T-helper 17 cell (primary cell): ENCODE measurements at places on chromosomes 2 and 18. TPM values are rescaled to one million over a fixed set of nuclear protein-coding genes. Genes with fewer than 3 reads are reported as not detected.

GLB1L gene
- total RNA-seq: 3.1 TPM

PARD3B gene
- total RNA-seq: 1.5 TPM

CKAP2L gene
- 0.37 TPM for total RNA-seq

DUSP2 gene
- 240 TPM for total RNA-seq

SKOR2 gene
- not detected for total RNA-seq

CDK5R2 gene
- total RNA-seq: not detected

SMIM21 gene
- not detected for total RNA-seq

OR6B2 gene
- total RNA-seq: not detected

KLHL30 gene
- total RNA-seq: not detected

VWA3B gene
- not detected for total RNA-seq

NEURL3 gene
- 0.44 TPM for total RNA-seq

PNKD gene
- total RNA-seq: 21.1 TPM

COLEC12 gene
- total RNA-seq: not detected

TRIP12 gene
- 179 TPM for total RNA-seq

RNF152 gene
- 0.18 TPM for total RNA-seq

FSHR gene
- total RNA-seq: not detected

MBOAT2 gene
- total RNA-seq: 4.9 TPM

ZDBF2 gene
- total RNA-seq: 14.0 TPM

CERKL gene
- not detected for total RNA-seq

SIX3 gene
- total RNA-seq: not detected

SERPINB3 gene
- not detected for total RNA-seq

ASPRV1 gene
- 1.1 TPM for total RNA-seq

IL36B gene
- not detected for total RNA-seq

AKAIN1 gene
- not detected for total RNA-seq
